Fibroblast of skin of right quadriceps (primary cell): ENCODE measurements at places on chromosomes 4 and X.

DNA sequence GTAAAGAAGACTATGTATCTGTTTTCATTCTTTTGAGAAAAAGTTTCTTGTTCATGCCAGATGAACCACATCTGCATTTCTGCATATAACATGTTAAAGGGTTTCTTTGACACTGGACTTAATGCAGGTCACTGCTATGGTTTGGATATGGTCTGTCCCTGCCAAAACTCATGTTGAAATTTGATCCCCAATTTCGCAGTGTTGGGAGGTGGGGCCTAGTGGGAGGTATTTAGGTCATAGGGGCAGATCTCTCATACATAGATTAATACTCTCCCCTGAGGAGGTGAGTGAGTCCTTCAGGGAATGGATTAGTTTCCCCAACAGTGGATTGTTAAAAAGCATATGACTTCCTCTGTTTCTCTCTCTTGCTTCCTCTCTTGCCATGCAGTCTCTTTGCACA, 45.9 kb upstream of the TMEM33 start:
- no peak for DNase-seq

- DNase-seq: no peak
Measured at GRCh38 chrX:76802708-76803107, 375.2 kb downstream of the MAGEE1 start.

DNA sequence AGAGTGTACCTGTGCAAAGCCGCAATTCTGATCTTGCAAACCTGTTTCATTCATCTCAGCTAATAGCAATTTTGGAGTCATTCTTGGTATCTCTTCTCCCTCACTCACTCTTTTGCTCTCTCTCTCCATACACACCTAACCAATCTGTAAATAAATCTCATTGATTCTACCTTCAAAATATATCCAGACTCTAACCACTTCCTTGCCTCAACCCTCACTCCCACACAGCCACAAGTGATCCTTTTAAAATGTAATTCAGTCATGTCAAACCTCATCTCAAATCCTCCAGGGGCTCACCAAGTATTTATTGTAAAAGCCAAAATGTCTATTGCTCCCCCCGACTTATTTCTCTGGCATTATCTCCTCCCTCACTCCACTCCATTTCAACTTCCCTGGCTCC, 51.7 kb upstream of the SLC10A4 start:
- DNase-seq: no peak

- no peak for DNase-seq
Measured at GRCh38 chr4:24745172-24745895, 50.0 kb upstream of the SOD3 start.

DNA sequence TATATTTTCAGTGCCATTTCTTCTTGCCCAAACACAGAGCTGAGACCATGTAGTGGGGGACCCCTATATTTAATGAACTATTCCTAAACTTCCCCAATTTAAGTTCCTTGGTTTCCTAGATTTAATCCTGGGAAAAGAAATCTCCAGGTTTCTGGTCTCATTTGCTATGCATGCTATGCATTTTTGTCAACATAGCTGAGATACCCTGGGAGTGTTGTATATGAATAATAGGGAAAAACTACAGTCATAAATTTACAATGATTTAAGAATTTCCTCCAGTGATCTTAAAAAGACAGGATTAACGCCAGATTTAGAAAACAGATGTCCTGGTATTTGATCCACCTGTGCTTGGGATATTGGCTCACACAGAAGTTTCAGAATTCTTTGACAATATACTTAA, 136.8 kb upstream of the RAPGEF2 start:
- peak; percentile 42 for DNase-seq

- peak; percentile 9 for DNase-seq
Measured at GRCh38 chrX:139077281-139078250, 366.0 kb upstream of the FGF13 start.

DNA sequence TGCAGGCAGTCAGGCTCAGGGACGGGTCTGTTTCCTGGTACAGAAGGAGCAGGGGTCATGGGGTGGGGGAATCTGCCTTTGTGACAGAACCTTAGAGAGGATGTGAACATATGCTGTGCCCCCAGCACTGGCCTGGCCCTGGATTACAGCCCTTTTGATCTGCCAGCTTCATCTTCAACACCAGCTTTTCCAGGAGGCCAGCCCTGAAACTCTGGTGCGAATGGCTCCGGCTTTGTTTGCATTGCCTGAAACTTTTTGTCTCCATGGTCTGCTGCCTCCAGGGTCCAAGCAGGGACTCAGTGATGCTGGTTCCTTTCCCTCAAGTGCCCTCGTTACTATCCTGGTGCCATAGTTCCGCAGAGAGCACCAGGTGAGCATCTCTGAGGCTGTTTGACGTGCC, 2.1 kb downstream of the CNGA2 start:
- no peak for DNase-seq

- peak; percentile 58 for DNase-seq
Measured at GRCh38 chr4:41212616-41213203, 1.6 kb downstream of the APBB2 start.

DNA sequence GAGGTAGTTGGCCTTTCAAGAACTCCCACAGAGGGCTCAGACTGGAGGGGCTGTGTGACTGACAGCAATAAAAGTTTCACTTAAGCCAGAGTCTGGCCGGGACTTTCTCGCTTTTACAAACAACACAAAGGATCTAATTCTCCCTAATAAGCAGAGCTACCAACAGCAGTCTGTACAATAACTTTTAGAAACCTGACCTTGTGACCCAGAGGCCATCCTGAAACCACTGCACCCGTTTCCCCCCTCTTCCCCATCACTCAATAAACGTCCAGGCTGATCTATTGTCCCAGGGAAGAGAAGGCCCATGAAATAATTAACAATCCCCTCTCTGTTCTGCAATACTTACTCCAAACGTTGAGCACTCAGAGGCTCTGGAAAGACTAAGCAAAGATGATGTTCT, 442.4 kb downstream of the ZIC3 start:
- no peak for DNase-seq

DNA sequence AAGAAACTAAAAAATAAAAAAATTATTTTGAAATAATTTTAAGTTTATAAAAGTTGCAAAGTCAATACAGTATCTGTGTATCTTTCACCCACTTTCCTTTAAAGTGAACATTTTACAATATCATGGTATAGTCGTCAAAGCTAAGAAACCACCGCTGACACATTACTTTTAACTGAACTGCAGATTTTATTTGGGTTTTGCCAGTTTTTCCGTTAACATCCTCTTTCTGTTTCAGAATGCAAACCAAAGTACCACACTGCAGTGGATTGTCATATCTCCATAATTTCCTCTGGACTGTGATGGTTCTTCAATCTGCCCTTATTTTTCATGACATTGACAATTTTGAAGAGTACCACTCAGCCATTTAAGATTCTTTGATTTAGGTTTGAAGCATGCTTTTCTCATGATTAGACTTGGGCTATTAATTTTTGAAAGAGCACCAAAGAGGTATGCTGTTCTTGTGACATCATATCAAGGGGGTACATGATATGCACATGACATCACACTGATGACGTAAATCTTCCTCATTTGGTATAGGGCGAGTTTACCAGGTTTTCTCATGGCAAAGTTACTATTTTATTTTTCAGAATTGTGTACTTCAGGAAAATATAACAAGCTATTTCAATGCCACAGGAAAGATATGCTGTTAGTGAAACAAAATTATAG, 3.6 kb upstream of the CXCL1 start:
- no peak for DNase-seq

DNA sequence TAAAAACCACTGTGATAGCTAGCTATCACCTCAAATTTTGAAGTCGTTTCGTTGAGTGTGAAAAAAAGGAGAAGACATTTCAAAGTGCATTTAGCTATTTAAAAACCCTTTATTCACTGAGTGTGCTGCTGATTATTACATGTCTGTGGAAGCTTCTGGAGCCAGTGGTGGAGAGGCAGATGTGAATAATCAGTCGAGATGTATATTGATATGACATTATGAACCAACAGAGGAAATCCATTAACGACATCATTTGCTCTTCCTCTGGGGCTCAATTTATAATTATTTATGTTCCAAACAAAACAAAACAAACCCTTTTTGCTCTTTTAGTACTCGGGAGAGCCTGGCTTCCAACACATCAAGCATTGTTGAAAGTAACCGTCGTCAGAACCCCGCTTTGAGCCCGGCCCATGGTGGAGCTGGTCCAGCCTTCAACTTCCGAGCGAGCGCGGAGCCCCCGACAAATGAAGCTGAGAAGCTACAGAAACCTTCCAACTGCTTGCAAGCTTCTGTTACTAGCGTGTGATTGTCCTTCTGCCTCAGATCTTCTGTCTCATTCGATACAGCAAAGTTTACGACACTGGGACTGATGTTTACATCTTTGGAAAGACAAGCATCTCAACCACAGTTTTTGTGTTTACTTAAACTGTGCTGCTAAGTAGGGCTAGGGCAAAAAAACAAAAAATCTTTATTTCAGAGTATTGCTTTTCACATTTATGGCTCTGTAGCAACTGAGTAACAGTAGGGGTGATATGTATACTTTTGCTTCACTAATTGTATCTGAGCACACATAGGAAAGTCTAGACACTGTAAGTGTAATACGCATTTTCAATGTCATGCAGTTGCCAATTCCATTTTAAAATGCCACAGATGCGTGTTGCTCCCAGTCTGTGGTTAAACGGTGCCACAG, 111.9 kb downstream of the STOX2 start:
- DNase-seq: peak; percentile 6

- peak; percentile 60 for DNase-seq
Measured at GRCh38 chr4:113221990-113222389, 172.5 kb downstream of the ANK2 start.

- no peak for DNase-seq
Measured at GRCh38 chr4:100797791-100798190, 280.0 kb upstream of the EMCN start.

GRCh38 chr4:68451246-68452211, 4.3 kb downstream of the TMPRSS11E start:
- DNase-seq: no peak

GRCh38 chr4:83356899-83357661, 22.4 kb upstream of the HPSE start:
- DNase-seq: peak; percentile 95

GRCh38 chr4:147674496-147674895, 9.5 kb downstream of the PRMT9 start:
- peak; percentile 35 for DNase-seq

DNA sequence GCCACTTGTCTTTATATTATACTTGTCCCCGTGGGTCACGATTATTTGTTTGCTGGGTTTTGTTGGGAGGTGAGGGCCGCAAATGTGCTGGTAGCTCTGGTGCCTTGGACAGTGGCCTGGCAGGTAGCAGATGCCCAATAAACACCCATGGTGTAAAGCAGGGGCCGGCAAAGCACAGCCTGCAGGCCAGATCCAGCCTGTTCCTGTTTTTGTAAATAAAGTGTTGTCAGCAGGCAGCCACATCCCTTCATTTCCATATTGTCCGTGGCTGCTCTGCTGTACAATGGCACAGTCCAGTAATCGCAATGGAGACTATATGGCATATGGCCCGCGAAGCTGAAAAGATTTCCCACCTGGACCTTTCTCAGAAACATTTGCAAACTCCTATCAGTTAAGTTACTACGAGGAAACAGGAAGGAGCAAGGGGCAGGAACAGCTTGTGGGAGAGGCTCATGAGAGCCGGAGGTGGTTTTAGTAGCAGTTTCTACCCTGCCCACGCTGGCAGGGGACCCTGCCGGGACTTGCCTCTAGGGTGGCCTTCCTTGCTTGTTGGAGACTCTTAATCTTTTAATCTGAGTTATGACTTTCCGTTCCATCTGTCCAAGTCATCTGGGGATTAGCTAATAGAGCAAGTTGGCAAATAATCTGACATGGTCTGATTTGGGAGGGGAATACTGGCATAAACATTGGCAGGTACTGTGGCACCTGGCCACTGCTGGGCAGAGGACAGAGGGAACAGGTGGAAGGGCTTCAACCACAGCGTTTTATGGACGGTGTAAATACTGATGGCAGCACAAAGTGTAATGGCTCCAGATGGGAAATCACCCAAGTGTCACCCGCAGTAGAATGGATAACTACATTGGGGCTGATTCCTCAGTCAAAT, 19.6 kb downstream of the CLCN4 start:
- DNase-seq: no peak

- DNase-seq: no peak
Measured at GRCh38 chr4:152994038-152994437, 57.9 kb downstream of the FHDC1 start.
